ENCODE measurements at places on chromosomes 11 and 22. TPM values are rescaled to one million over a fixed set of nuclear protein-coding genes. Genes with fewer than 3 reads are reported as not detected.

- H3K4me3 ChIP-seq: no peak within 1 kb of the TSS
- H3K27me3 ChIP-seq: no peaks in the 10 kb centered on the region
- no peak for DNase-seq
- H3K4me1 ChIP-seq: no peaks in the 10 kb centered on the region
- no peak within 1 kb of the TSS for H3K27ac ChIP-seq
- H3K36me3 ChIP-seq: no peaks in the 10 kb centered on the region
These were observed at the start of gene C22orf42 for GRCh38 chr22:32158712-32159533. TSS of gene C22orf42 (minus strand) at chr22:32159303. CDS start at chr22:32159215, 88 bp downstream.

Gene DENND5A
- 33.5 TPM for polyA plus RNA-seq

DNA sequence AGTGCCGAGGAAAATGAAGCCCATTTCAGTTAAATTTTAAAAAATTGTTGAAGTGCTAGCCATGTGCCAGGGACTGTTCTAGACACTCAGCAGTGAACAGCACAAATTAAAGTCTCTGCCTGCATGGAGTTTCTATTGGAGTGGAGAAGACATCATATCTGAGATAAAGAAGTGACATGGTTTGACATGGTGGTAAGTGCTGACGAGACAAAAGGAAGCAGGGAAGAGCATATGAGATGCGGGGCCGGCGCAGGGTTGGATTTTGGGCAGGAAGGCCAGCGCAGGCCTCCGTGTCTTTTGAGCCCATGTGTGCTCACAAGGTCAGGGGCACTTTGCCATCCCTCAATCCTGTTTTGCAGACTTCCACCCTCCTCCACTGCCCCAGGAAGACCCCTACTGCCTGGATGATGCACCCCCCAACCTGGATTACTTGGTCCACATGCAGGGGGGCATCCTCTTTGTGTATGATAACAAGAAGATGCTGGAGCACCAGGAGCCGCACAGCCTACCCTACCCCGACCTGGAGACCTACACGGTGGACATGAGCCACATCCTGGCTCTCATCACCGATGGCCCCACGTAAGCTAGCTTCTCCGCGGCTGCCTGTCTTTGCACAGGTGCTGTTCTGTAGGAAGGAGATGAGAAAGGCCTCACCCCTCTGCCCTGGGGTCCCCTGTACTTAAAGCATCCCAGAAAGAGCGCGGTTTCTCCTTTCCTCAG, 29.6 kb downstream of the AMPD3 start:
- H3K4me1 ChIP-seq: peaks cover 14% of the 10 kb centered on the region
- no peak for DNase-seq
- no peaks in the 10 kb centered on the region for H3K36me3 ChIP-seq
- no peak overlapping the region for H3K27ac ChIP-seq

Gene APOA5
- not detected for polyA plus RNA-seq

- H3K27ac ChIP-seq: no peak overlapping the region
- no peak for DNase-seq
- H3K36me3 ChIP-seq: no peaks in the 10 kb centered on the region
- peaks cover 35% of the 10 kb centered on the region for H3K4me1 ChIP-seq
These were observed 19.6 kb upstream of the MICAL2 start for GRCh38 chr11:12090761-12091258.

Gene CCDC73
- polyA plus RNA-seq: not detected

- no peak overlapping the region for H3K4me3 ChIP-seq
- H3K27ac ChIP-seq: no peak overlapping the region
- no peaks in the 10 kb centered on the region for H3K36me3 ChIP-seq
- H3K4me1 ChIP-seq: peaks cover 4% of the 10 kb centered on the region
- H3K27me3 ChIP-seq: no peaks in the 10 kb centered on the region
These were observed 79.9 kb upstream of the SEPTIN5 start for GRCh38 chr22:19634226-19634975.

Gene BANF1
- polyA plus RNA-seq: 250 TPM

Gene GGTLC3
- 0.49 TPM for polyA plus RNA-seq

Gene COMMD9
- polyA plus RNA-seq: 68.9 TPM

DNA sequence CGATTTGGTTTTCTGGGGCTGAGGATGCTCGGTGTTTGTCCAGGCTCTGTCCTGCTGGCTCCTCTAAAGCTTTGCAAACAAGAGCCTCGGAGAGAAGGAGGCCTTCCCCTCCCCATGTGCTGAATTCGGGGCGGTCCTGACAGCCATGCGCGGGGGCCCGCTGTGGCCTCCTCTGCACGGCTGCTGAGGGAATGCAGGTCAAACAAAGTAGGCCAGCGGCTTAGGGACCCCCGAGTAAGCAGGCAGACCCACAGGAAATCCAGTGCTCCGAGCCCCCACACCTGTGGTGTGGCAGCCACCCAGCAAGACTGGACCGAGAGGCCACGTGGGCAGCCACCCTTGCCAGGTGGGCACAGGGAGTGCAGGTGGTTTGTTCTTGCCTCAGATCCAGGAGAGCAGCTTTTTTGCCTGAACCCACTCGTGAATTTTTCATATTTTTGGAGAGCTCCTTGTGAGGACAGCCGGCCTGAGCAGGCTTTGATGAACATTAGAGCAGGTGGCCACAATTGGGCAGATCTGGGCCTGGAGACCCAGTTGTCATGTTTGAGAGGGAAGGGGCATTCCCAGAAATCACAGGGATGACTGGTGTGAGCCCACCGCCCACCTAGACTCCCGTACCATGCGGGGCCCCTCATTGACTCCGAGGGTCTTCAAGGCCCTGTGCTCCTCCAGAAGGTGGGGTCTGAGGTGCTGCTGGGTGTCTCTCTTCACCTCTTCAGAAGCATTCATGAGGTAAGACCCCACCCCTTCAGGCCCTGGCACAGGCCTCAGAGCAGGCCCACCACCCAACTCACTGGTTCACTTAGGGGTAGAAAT, 43.0 kb upstream of the KCNQ1OT1 start:
- H3K4me1 ChIP-seq: peaks cover 4% of the 10 kb centered on the region
- no peak overlapping the region for H3K4me3 ChIP-seq
- H3K36me3 ChIP-seq: peaks cover 7% of the 10 kb centered on the region
- H3K27me3 ChIP-seq: no peaks in the 10 kb centered on the region
- no peak overlapping the region for H3K27ac ChIP-seq

All from naive thymus-derived CD8-positive, alpha-beta T cell (primary cell).